ENCODE measurements at places on chromosomes 16 and 17.

DNA sequence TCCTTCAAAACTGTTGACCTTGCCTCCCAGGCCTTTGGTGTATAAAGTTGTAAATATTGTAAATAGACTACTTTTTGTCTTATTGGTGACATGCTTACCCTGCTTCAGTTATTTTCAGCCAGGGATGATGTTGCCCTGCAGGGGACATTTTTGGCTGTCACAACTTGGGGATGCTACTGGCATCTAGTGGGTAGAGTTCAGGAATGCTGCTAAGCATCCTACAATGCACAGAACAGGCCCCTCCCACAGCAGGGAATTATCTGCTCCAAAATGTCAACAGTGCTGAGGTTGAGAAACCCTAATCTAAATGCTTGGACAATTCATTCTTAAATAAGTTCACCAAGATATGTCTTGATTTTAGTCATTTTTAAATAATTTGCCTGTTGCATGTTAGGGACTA lies 459.8 kb downstream of the PMP22 start:
- DNase-seq = no peak

GRCh38 chr17:70084476-70084875 lies 9.5 kb downstream of the KCNJ16 start:
- DNase-seq = no peak

DNA sequence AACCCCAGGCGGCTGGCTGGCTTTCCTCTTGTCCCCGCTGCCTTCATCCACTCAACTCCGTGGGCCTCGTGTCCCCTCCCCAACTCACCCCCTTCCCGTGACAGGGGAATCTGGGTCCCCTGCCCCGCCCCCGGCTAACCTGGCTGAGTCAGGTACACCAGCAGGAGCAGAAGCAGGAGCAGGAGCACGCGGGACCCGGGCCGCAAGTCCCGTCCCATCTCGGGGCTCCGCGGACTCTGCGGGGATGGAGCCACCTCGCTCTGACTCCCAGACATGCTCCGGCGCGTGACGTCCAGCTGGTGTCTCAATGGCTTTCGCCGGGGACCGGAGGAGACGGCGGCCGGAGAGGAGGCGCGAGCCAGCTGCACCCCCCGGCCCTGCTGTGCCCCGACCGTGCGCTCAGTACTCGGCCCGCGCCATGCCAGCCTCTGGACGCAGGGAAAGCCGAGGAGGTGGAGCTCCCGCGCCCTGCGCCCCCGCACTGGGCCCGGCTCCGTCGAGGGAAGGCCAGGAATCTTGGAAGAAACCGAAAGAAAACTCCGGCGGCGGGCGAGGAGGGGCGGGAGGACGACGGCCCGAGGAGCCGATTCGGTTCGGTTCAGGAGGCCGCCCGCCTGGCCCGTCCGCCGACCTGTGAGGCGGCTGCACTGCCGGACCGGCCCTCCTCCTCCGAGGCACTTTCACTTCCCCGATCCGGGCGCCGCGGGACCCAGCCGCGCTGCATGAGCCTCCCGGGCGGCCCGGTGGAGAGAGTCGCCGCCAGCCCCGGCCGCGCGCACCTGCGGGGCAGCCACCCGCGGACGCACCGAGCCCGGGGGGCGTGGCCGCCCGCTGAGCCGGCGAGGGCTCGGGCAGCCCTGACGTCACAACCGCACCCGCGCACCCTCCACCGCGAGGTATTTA lies at the start of the genes CXCL16 and ZMYND15:
Gene CXCL16, minus strand, starts transcription at position 807 of the 903 bp plus-strand sequence. Its CDS starts 589 bp downstream, at position 218.
Gene ZMYND15, plus strand, starts transcription at position 712 of the 903 bp plus-strand sequence. CDS start 716 bp downstream, outside the sequence.
- DNase-seq = no peak

- DNase-seq = no peak
These were observed 15.7 kb upstream of the RNF222 start for GRCh38 chr17:8413328-8413727.

GRCh38 chr16:69131167-69131838 lies 1.1 kb downstream of the CHTF8 start:
- no peak for DNase-seq

DNA sequence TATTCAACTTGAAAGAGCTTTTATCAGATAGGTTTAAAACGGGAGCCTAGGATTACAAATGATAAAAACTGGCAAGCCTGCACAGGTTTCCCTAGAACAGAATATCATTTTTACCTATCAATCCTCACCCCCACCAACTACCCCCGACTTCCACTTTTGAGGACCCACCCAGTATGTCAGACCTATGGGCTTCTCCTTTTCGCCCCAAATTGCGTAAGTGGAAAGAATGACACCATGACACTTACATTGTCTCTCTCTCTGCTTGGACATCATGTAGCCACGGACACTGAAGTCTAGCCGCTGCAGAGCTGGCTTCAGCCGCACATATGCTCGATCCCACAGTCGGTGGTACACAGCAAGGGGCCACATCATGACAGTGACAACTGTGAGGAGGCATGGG lies 7.4 kb upstream of the PSMC3IP start:
- no peak for DNase-seq

GRCh38 chr16:50859628-50860360 lies 117.9 kb downstream of the CYLD start:
- no peak for DNase-seq

- no peak for DNase-seq
These were observed 408 bp downstream of the LMF1 start for GRCh38 chr16:970386-970765.

- no peak for DNase-seq
These were observed 139.1 kb upstream of the FOXF1 start for GRCh38 chr16:86371083-86371803.

DNA sequence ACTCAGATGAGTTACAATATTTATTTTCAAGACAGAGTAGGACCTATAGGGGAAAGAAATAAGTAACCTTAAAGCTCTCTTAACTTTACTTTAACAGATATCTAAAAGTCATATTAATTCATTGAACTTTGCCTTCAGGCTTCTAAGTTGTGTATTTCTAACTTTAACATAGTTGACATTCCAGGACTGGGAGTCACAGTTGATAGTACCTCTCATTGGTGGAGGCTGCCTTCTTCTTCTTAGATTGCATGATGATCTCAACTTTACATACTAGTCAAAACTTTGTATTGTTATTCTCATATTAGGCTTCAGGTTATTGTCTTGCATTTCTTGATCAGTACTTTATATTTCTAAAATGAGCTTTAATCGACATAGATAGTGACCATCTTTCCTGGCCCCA lies 350.1 kb upstream of the KIF2B start:
- no peak for DNase-seq
